Activated CD8-positive, alpha-beta memory T cell treated with anti-CD3 and anti-CD28 coated beads for 1 hour (primary cell): ENCODE measurements at places on chromosomes 13 and 19.

- no peak for DNase-seq
These were observed 15.1 kb downstream of the SMG9 start for GRCh38 chr19:43739439-43740235.

DNA sequence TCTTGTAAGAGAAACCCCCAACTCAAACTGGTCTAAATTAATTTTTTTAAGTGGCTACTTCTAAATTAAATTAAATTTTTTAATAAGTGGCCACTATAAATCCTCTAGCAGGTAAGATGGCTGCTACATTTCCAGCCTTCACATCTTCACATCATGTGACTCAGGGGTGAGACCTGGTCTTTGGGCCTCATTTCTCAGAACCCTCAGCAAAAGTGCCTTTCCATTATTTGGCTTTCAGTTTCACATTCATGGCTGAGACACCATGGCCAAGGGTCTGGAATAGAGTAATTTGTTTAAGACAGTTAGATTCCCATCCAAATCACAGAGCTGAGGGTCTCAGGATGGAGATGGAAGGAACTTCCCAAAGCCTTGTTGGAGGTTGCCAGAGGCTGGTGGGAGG is 47.5 kb downstream of the DCT start:
- no peak for DNase-seq

DNA sequence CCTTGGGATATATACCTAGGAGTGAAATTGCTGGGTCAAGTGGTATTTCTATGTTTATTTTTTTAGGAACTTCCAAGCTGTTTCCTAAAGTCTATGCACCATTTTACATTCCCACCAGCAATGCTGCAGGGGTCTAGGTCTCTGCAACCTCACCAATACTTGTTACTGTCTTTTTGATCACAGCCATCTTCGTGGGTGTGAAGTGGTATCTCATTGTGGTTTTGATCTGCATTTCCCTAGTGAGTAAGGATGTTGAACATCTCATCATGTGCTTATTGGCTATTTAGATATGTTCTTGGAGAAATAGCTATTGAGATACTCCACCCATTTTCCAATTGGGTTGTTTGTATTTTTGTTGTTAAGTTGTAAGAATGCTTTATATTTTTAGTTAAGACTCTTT is 2.7 kb downstream of the OR10H2 start:
- no peak for DNase-seq

DNA sequence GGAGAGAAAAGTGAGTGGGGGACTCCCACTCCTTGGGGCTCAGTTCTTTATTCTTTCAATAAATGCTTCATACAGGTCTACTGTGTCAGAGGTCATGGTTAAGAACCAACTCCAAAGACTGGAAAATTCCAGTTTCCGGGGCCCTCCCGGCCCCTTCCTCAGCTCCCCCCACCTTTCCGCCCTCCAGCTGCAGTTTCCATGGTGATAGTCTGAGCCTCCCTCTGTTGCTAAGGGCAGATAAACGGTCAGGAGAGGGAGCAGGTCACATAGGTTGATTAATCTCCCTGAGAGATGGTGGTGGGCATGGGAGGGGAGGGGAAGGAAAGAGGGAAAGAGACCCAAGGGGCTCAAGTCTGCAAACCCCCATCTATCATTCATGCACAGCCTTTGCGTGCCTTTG is 131.5 kb upstream of the USP29 start:
- no peak for DNase-seq

GRCh38 chr13:21008026-21008425 is 53.4 kb downstream of the LATS2 start:
- no peak for DNase-seq
